ENCODE measurements at places on chromosomes 16 and 17. TPM values are rescaled to one million over a fixed set of nuclear protein-coding genes. Genes with fewer than 3 reads are reported as not detected.
A peak's percentile ranks its signal among the peaks of the same experiment; 100 is the strongest.

The IL34 gene
- total RNA-seq = not detected

DNA sequence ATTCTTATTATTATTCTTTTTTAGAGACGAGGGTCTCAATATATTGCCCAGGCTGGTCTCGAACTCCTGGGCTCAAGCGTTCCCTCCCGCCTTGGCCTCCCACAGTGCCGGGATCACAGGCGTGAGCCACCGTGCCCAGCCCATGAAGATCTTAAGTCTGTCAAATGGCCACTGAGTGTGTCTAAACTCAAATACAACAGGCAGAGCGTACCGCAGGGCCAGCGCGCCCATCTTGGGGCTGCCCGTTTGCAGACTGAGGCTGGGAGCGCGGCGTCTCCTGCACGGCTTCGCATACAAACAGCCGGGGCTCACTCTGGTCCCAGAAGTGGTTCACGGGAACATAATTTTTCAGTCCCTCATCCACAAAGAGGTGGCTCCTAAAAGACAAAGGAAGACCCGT is 30.3 kb downstream of the TMEM204 start:
- H3K27ac ChIP-seq = no peak overlapping the region
- H3K27me3 ChIP-seq = no peaks in the 10 kb centered on the region
- H3K4me3 ChIP-seq = no peak overlapping the region
- H3K4me1 ChIP-seq = no peaks in the 10 kb centered on the region
- no peaks in the 10 kb centered on the region for H3K36me3 ChIP-seq
- no peak for DNase-seq

- H3K27me3 ChIP-seq = no peaks in the 10 kb centered on the region
- peaks cover 6% of the 10 kb centered on the region for H3K4me1 ChIP-seq
- no peak overlapping the region for H3K4me3 ChIP-seq
Measured at GRCh38 chr16:4404247-4404966, 12.0 kb downstream of the CORO7 start.

GRCh38 chr16:5506021-5506420 is 408.4 kb upstream of the EEF2KMT start:
- H3K4me3 ChIP-seq = no peak overlapping the region
- no peaks in the 10 kb centered on the region for H3K4me1 ChIP-seq
- no peaks in the 10 kb centered on the region for H3K36me3 ChIP-seq
- no peak overlapping the region for H3K27ac ChIP-seq
- DNase-seq = no peak
- H3K27me3 ChIP-seq = no peaks in the 10 kb centered on the region

DNA sequence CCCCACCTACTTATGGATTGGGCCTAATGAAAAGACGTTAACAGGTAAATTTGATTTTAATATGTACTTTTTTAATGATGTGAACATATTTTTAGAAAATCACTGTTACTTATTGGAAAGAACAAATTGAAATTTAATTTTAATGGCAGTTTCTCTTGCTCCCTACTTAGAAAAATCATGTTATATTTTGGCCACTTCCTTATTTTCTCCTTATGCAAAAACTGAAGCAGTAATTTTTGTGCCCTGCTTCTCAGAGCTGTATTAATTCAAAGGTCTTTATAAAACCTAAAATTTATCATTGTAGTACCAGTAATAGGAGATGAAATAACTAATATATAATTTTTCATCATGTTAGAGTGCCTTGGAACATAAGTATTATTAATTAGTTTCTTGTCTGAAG is 2.8 kb downstream of the ZPBP2 start:
- peak overlapping the region; percentile 67 for H3K27ac ChIP-seq
- H3K36me3 ChIP-seq = no peaks in the 10 kb centered on the region
- H3K4me1 ChIP-seq = peaks cover 51% of the 10 kb centered on the region

The TMEM238L gene
- total RNA-seq = not detected

GRCh38 chr16:8452941-8453340 is 137.4 kb downstream of the TMEM114 start:
- no peaks in the 10 kb centered on the region for H3K36me3 ChIP-seq
- no peak for DNase-seq
- no peak overlapping the region for H3K4me3 ChIP-seq
- H3K4me1 ChIP-seq = no peaks in the 10 kb centered on the region
- H3K27me3 ChIP-seq = no peaks in the 10 kb centered on the region
- H3K27ac ChIP-seq = no peak overlapping the region

The CDYL2 gene
- 6.6 TPM for total RNA-seq

The TNS4 gene
- total RNA-seq = not detected

Data from B cell (primary cell).